ENCODE measurements at places on chromosomes 11 and 22. TPM values are rescaled to one million over a fixed set of nuclear protein-coding genes. Genes with fewer than 3 reads are reported as not detected.

Gene FOXRED2
- polyA plus RNA-seq = 18.2 TPM

Gene FAM111B
- polyA plus RNA-seq = 9.3 TPM

DNA sequence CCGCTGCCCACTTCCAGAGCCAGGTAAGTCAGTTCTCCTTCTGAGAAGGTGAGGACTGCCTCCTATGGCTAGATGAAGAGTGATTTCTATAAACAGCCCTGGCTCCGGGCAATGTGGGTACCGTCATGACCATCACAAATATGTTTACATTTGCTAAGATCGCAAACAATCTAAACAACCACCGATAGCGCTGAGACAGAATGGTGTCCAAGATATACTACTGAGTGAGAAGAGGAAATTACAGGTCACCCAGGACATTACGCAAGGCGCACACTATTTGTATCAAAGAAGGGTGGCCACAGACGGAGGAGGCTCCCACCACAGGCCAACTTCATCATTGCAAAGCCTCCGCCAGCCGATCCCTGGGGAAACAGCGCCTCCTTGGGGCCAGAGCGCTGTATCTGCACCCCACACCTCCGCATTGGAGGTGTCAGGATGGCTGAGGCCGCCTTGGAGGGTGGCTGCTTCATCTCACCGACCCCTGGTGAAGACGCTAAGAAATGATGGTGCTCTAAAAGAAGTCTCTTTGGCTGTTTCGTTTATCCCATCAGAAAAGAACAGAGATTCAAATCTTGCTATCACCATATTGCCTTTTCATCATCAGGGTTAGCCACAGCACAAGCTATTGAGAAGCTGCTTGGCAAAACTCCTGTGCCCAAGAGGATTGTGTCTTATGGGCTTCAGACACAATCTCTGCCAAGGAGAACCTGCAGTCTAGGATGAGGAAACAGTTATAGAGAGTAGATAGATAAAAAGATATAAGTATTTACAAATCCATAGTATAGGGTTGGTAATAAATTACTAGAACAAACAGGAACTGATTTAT is 12.3 kb upstream of the ASRGL1 start:
- DNase-seq = no peak

GRCh38 chr22:43228863-43229262 is 41.9 kb upstream of the TTLL12 start:
- no peak for DNase-seq

DNA sequence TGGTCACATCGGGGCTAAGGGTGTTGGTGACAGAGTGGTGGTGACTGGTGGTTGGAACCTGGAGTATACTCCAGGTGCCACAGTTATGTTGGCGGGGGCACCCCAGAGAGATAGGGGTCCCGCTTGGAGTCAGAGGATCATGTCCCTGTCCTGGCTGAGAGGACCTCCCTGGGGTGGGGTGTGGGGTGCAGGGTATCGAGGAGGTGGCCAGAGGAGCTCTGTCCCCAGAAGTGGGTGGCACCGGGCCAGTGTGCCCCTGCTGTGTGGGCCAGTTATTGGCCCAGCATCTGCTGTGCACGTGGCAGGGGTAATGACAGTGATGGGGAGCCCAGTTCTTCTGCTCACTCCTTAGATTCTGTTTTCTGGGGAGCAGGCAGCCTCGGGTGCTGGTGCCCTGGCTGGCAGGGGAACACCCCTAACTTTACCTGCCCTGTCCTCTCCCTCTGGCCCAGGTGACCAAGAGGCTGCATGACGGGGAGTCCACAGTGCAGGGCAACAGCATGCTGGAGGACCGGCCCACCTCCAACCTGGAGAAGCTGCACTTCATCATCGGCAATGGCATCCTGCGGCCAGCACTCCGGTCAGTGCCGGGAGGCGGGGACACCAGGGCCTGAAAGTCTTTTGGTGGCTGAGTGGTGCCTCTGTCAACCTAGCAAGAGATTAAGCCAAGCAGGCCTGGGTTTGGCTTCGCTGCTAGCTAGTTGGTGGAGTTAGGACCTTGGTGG is 56.3 kb downstream of the MYO7A start:
- no peak for DNase-seq

GRCh38 chr11:128613300-128613995 is 26.1 kb upstream of the ETS1 start:
- no peak for DNase-seq

GRCh38 chr11:82901922-82902485 is 468 bp downstream of the DDIAS start:
- DNase-seq = no peak

DNA sequence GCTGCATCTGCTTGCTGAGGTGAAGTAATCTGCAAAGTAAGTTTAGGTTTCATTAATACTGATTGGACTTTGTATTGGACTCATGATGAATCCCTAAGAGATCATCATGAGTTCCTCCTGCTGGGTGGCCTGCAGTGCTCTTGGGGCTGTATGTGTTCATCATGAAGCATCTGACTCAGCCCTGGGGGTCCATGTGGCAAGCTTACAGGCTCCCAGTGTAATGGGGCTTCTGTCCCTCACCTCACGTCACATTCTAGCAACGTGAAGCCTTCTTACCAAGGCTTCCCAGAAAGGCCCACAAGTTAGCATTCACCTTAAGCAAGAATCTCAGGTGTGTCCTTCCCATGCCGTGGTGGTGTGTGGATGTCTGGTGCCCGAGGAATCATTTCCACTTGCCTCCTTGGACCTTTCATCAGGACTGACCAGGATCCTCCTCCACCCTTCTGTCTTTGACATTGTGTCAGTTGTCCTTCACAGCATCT is 23.7 kb downstream of the CRKL start:
- DNase-seq = no peak

GRCh38 chr11:15565880-15566279 is 451.2 kb downstream of the INSC start:
- DNase-seq = no peak

All from right lung (tissue), 10 donors.